ENCODE measurements at places on chromosomes 6 and 20.

DNA sequence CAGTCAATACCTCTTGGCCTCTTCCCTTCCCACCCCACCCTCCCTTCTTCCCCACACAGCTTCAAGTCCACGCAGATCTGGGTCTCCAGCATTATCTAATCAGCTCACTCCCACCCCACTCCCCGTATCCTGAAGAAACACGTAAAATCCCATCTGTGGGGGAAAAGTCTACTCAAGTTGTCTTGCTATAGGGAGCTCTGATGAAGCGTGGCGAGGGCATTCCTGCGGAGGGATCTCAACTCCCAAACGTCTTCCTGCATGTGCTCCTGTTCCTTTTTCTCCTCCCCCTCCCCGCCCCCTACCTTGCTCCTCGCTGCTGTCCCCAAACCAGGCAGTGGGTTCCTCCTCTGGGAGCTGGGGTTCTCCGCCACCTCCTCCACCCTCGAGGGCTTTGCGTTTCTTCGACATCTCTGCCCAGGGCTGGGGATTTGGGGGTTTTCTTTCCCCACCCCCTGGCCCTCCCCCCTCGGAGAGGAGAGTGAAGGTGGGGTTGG, 181.8 kb downstream of the TBXT start:
- DNase-seq = no peak

- DNase-seq = no peak
These were observed 2.2 kb downstream of the CLDN20 start for GRCh38 chr6:155265843-155266535.

GRCh38 chr6:98944598-98945081, 3.1 kb downstream of the FBXL4 start:
- no peak for DNase-seq

- no peak for DNase-seq
These were observed 41.7 kb downstream of the RNF24 start for GRCh38 chr20:3973705-3974104.

DNA sequence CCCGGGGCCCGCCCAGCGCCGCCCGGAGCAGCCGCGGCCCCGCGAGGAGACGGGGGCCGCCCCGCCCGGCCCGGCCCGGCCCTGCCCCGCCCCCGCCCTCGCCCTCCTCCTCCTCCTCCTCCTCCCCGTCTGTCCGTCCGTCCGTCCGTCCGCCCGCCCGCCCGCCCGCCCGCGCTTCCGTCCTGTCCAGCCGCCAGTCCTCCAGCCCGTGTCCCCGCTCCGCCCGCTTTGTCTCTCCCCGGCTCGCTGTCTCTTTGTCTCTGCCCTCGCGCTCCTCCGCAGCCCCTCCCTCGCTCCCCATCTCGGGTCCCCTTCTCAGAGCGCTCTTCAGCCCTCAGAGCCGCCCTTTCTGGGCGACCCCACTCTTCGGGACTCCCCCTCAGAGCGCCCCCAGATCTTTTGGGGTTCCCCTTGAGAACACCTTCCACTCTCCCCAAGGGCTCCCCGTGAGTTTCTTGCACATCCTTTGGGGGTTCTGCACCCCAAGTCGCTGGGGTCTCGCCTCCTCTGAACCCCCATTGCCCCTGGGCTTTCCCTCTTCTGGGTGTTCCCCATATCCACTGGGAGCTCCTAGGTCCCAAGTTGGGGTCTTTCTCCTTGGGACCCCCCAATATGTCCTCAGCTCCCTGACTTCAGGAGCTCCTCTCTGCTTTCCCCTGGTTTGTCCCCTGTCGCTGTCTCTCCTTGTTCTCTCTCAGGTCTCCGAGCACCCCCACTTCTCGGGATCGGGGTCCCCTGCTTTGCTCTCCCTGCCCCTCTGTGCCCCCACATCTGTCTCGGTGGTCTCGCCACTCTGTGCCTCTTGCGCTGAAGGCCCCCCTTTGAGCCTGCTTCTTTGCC, 79.5 kb upstream of the MYL9 start:
- no peak for DNase-seq

DNA sequence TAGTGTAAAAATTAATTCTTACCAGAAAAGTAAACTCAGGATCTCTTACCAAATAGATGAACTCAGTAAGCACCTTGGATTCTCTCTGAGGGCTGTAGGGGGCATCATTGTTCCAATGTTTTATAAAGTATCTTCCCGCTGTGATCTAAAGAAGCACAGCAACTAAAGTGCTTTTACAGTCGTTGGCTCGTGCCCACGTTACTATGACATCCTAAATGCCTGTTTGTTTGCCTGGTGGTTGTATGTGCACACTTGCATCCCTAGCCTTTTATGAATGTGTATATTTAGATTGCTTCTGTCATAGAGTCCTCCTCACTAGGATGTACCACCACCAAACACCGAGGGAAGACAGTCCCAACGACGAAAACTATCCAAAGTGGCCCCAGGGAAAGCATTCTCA, 34.5 kb downstream of the SLX4IP start:
- DNase-seq = no peak

- no peak for DNase-seq
These were observed 3.2 kb downstream of the SLC29A1 start for GRCh38 chr6:44226368-44227147.

GRCh38 chr6:21586740-21587178, 6.8 kb upstream of the SOX4 start:
- DNase-seq = no peak

GRCh38 chr6:108565091-108565766, 4.5 kb downstream of the FOXO3 start:
- DNase-seq = no peak

DNA sequence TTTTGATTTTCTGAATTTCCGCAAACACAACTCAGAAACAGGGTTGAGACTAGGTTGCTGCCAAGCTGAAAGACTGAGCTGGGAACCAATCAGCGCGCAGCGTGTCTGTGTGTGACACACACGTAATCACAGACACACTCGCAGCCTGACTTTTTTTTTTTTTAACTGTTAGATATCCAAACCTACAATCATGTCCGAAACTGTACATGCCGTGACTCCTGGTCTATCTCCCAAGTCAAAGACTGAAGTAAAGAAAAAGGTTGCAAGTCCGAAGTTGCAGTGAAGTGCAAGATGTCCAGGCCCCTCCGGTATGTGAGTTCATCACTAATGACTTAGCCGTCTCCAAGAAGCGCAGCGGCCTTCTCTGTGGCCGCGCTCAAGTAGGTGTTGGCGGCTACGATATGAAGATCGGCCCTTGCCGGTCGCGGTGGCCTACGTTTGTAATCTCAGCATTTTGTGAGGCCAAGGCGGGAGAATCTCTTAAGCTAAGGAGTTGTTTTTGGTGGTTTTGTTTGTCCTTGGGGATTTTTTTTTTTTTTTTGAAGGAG, 108.2 kb downstream of the HFE start:
- DNase-seq = peak; percentile 75

DNA sequence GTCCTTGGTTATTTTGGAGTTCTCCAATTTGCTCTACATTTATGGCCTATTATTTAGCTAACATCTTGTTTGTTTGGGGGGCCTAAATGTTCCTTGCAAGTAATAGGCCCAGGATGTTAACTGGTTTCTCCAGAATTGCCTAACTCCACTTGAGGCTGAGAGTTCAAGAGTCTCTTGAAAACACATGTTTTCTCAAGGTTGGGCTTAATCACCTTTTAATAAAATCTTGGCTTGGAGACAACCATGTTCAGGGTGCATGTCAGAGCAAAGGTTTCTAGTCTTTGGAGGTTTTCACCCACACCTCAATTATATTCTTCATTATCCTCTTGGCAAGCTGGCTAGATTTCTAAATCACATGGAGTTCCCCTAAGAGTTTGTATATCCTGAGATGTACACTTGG, 54.2 kb downstream of the KLHL31 start:
- no peak for DNase-seq

DNA sequence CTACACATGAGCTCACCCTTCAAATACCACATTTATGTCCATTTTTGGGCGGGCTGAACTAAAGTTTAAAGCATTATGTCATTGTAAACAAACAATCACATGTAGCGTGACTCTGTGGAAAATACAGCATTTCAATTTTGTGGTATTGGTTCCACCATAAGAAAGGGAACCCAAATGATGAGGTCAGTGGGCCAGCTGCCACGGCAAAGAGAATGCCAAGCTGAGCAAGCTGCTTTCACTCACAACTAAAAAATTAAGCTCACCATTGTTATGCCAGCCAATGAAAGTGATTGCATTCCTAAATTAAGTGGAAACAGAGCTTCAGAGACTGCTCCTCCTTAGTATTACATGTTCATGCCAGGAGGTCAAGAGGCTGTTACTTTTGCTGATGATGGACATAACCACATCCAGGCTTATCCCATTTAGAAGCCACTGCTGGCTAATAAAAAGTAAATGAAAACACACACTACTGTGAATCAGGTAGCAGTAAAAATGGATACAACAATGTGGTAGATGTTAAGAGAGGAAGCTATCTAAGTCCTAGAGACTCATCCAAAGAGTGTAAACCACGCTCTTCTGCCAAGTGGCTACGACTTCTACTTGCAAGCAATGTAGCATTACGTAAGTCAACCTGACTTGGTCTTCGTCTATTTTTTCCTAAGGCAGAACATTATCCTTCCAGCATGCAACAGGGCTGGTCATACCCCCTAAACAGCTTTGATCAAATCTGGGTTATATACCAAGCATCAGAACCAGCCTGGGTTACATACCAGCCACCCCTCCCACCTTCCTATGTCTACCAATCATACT, 164.8 kb downstream of the BACH2 start:
- DNase-seq = no peak

DNA sequence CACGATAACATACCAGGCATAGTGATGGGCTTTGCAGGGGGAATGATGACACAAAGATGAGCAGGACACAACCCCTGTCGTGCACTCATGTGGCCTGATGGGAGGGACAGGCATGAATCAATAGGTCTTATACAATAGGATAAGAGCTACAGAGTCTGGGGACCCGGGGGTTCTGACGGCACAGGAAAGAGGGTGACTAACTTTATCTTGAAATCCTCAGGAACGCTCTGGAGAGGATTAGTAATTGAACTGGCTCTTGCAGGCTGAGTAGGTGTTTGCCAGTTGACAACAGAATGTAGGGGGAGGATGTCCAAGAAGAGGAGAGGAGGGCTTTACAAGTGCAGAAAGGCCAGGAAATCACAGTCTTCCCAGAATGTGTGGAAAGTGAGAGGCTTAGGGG, 219.9 kb upstream of the ECI2 start:
- no peak for DNase-seq

DNA sequence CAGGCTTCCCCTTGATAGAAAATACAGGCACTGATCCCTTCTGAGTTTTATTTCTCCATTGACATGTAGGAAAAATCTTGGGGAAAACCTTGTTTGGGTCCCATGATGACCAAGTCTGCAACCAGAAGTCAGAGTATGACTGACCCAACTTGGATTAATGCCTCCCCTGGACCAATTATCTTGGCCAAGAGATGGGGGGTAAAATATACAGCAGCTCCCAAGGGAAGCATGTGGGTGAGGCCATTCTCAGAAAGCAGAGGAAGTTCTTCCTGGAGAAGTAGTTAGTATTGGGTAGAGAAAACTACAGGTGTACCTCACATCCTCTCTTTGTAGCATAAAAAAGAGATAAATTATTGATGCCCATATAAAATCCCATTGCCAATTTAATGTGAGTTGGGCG, 285.2 kb upstream of the PLCB4 start:
- no peak for DNase-seq

DNA sequence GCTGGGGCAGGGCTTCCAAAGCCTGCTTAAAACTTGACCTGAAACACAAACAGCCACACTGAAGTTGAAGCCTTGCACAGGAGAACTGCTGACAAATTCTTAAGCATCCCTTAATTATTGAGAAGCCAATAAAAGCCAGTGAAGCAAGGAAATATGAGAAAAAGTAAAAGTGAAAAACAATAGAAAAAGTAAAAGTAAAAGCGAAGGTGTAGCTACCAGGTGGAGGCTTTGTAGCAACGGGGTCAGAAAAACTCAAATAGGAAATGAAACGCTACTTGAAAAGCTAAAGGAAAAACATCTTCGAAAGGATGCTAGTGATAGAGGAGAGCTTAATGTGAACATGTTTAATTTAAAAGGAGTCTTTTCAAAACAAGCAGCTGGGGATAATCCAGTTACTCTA, 97.4 kb downstream of the IRF4 start:
- DNase-seq = no peak

DNA sequence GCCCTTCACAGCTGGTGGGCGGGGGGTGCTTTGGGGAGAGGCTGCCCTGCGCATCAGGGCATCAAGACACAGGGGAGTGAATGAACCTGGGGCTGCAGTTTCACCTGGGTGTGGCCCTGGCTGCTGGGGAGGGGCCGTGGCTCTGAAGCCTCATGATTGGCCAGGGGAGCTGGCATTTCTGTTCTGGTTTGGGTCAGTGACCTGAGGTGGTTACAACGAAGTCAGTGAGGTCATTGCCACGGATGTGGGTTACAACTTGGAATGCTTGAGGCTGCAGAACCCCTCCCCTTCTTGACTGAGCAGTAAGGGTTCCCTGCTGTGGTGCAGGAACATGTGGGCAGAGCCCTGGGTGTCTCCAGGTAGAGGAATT, 3.0 kb downstream of the TCEA2 start:
- peak; percentile 17 for DNase-seq

GRCh38 chr20:36337886-36338285, 31.7 kb downstream of the DLGAP4 start:
- DNase-seq = no peak

DNA sequence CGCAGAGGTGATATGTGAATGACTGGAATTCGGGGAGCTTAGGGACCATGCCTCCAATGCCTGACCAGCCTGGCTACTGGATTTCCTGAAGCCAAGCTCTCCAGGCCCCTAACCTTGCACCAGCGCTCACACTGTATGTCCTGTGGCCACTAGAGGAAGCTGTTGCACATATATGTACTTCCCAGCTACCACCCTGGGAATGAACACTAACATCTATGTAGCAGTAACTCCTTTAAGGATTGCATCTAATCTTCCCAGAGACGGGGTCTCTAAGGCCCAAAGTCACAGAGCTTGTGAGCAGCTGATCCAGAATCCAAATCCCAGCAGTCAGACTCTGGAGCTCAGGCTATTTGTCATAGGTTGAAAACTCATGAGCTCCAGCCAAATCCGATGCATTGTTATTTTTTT, 20.4 kb upstream of the BPIFB1 start:
- no peak for DNase-seq

All from stimulated activated CD8-positive, alpha-beta memory T cell treated with anti-CD3 and anti-CD28 coated beads, Interleukin-2, amount 100 ng/mL, for 1 hour (primary cell).